Psoas muscle (tissue), 8 donors: ENCODE measurements at places on chromosomes 1 and 21. TPM values are rescaled to one million over a fixed set of nuclear protein-coding genes. Genes with fewer than 3 reads are reported as not detected.

The KIF21B gene
- 0.10 TPM for polyA plus RNA-seq

The CYP4Z1 gene
- polyA plus RNA-seq = 0.29 TPM

DNA sequence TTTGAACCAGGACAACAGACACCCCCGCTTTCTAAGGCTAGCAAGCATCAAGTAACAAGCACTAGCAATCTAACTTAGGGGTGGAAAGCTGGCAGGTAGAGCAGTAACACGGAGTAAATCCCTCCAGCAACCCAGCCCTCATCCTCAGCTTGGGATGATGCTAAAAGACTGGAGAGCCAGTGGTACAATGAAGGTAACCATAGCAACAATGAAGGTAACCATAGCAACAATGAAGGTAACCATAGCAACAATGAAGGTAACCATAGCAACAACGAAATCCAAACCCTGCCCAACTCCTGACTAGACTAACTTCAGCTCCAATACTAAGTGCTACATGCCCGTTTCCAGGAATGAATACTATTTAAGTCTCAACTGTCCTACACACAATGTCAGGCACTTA lies 22.2 kb upstream of the EIF4G3 start:
- DNase-seq = no peak

- DNase-seq = no peak
Measured at GRCh38 chr1:234488054-234489006, 9.4 kb upstream of the TARBP1 start.

The S100A11 gene
- 500 TPM for polyA plus RNA-seq

- no peak for DNase-seq
Measured at GRCh38 chr1:186577216-186577615, 103.0 kb downstream of the PTGS2 start.

- DNase-seq = no peak
Measured at GRCh38 chr1:200965111-200965805, 58.3 kb downstream of the KIF21B start.

GRCh38 chr1:217196616-217197015 lies 434.3 kb downstream of the GPATCH2 start:
- no peak for DNase-seq

DNA sequence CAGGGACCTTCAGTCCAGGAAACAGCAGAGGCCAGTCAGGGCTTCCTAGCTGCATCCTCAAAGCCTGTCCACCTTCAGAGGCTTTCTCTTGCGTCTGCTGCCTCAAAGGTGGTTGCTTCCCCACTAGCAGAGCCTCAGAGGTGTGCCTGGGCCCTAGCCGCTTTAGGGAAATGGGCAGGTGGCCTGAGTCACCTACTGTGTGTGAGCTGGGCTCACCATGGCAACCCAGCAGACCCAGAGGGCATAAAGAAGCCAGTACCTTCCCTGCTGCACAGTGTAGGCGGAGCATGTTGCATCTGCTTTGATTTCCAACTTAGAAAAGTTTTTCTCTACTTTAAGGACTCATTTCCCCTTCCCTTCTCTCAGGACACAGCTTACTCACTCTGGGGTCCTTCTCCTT lies 12.5 kb downstream of the SLC9A1 start:
- DNase-seq = no peak

The KCNA3 gene
- not detected for polyA plus RNA-seq
